ENCODE measurements at places on chromosomes 16 and 17.
A peak's percentile ranks its signal among the peaks of the same experiment; 100 is the strongest.

DNA sequence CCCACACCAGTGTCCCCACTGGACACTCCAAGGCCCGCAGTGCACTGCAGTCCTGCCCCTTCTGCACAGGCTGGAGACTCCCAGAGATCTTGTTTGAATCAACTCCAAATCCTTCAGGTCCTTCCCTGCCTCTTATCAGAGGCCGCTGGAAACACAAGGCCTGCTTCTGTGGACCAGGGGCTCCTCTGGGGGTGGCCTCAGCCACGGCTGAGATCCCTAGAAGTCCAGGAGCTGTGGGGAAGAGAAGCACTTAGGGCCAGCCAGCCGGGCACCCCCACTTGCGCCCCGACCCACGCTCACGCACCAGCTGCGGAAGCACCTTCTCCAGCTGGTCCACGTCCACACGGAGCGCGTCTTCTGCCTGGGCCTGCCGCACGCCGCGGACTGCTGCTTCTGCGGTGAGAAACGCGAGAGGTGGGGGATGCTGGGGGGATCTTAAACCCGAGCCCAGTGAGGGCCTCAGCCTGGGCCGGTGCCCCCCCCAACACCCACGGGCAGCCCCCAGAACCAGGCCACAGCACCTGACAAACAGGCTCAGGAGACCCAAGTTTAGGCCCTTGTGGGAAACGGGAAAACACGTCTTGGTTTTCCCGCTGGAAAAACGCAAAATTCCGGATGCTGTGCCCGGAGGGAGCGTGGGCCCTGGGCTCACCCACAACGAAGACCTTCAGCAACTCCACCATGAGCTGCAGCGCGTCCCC lies 3.5 kb downstream of the CENPX start:
- peaks cover 20% of the 10 kb centered on the region for H3K4me1 ChIP-seq
- peak overlapping the region; percentile 24 for H3K4me3 ChIP-seq
- no peak for DNase-seq
- H3K27me3 ChIP-seq, result no peaks in the 10 kb centered on the region

DNA sequence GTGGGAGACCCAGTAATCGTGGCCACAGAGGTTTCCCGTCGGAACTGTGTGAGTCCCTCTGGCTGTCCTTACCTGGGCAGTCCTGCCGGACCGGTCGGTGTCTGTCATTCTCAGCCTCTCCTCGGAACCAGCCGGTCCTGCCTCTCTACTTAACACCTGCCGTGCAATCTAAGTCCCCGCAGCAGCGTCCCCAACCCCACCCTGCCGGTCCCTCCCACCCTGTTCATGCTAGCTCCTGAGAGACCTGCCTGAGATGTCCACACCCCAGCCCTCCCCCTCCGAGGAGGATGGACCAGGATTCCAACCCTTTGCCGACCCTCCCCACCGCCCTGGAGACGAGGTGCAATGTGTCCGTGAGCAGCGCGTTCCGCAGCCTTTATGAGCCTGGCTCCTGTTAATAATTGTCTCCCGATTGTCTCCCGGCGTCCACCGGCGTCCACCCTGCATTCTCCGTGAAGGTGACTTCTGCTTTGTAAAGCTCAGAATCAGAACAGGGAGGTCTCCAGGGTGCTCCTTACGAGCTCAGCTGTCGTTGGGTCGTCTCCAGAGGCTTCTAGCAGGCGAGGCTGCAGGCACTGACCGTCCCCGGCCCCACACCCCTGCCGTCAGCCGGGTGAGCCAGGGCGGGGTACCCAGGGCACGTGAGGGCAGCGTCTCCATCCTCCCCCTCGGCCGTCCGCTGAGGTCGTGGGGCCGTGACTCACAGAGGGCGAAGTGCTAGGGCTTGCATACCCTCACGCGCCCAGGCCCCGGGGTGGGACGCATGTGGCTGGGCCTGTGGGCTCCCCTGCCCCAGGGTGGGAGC lies 10.1 kb downstream of the METRNL start:
- peak overlapping the region; percentile 43 for H3K4me3 ChIP-seq
- H3K4me1 ChIP-seq, result peaks cover 50% of the 10 kb centered on the region
- no peaks in the 10 kb centered on the region for H3K27me3 ChIP-seq
- H3K27ac ChIP-seq, result peak overlapping the region; percentile 87
- H3K36me3 ChIP-seq, result peaks cover 9% of the 10 kb centered on the region

GRCh38 chr17:82172486-82173160 lies 40.0 kb downstream of the CCDC57 start:
- peaks cover 27% of the 10 kb centered on the region for H3K4me1 ChIP-seq
- peak overlapping the region; percentile 40 for H3K27ac ChIP-seq
- H3K4me3 ChIP-seq, result no peak overlapping the region
- peaks cover 50% of the 10 kb centered on the region for H3K36me3 ChIP-seq
- no peaks in the 10 kb centered on the region for H3K27me3 ChIP-seq

- H3K4me1 ChIP-seq, result peaks cover 24% of the 10 kb centered on the region
- H3K27me3 ChIP-seq, result peaks cover 25% of the 10 kb centered on the region
- H3K4me3 ChIP-seq, result no peak overlapping the region
- H3K36me3 ChIP-seq, result no peaks in the 10 kb centered on the region
Measured at GRCh38 chr16:998211-998610, 16.6 kb downstream of the SOX8 start.

All from mesothelial cell of epicardium (in vitro differentiated cells).